Spleen (tissue), 13 donors: ENCODE measurements at places on chromosomes 5 and 9. TPM values are rescaled to one million over a fixed set of nuclear protein-coding genes. Genes with fewer than 3 reads are reported as not detected.

The FIBCD1 gene
- polyA plus RNA-seq: 0.02 TPM

The PHF24 gene
- polyA plus RNA-seq: 0.26 TPM

The TOPORS gene
- polyA plus RNA-seq: 5.2 TPM

The IL13 gene
- polyA plus RNA-seq: not detected

The C1QTNF2 gene
- 0.36 TPM for polyA plus RNA-seq

The CHMP5 gene
- 59.0 TPM for polyA plus RNA-seq

The ADAMTSL1 gene
- polyA plus RNA-seq: 0.43 TPM

The ST8SIA4 gene
- polyA plus RNA-seq: 6.9 TPM

The UBTD2 gene
- polyA plus RNA-seq: 7.4 TPM

The PCDHGC4 gene
- 0.03 TPM for polyA plus RNA-seq

The LRRC19 gene
- polyA plus RNA-seq: not detected

The C6 gene
- polyA plus RNA-seq: 0.17 TPM

The BARHL1 gene
- polyA plus RNA-seq: not detected

The MVB12B gene
- polyA plus RNA-seq: 2.8 TPM

The F2RL1 gene
- polyA plus RNA-seq: 0.70 TPM

The CDO1 gene
- polyA plus RNA-seq: 1.5 TPM

The EFNA5 gene
- 0.33 TPM for polyA plus RNA-seq

The LCN10 gene
- polyA plus RNA-seq: 24.5 TPM

The RASEF gene
- polyA plus RNA-seq: 0.10 TPM

The FOXD4L6 gene
- 0.04 TPM for polyA plus RNA-seq

The MATR3 gene
- 143 TPM for polyA plus RNA-seq

The GRM6 gene
- polyA plus RNA-seq: not detected

The TMEFF1 gene
- polyA plus RNA-seq: 0.03 TPM

The NSG2 gene
- not detected for polyA plus RNA-seq

The NCS1 gene
- polyA plus RNA-seq: 1.6 TPM

The PCDHB13 gene
- polyA plus RNA-seq: 0.38 TPM

The FOXD4L4 gene
- polyA plus RNA-seq: 0.02 TPM
